ENCODE measurements at places on chromosomes 2 and 18.
A peak's percentile ranks its signal among the peaks of the same experiment; 100 is the strongest.

- no peak for DNase-seq
Observed at GRCh38 chr2:18790509-18791171, 201.3 kb upstream of the NT5C1B start.

- DNase-seq, result no peak
Observed at GRCh38 chr18:7618891-7619442, 51.9 kb downstream of the PTPRM start.

DNA sequence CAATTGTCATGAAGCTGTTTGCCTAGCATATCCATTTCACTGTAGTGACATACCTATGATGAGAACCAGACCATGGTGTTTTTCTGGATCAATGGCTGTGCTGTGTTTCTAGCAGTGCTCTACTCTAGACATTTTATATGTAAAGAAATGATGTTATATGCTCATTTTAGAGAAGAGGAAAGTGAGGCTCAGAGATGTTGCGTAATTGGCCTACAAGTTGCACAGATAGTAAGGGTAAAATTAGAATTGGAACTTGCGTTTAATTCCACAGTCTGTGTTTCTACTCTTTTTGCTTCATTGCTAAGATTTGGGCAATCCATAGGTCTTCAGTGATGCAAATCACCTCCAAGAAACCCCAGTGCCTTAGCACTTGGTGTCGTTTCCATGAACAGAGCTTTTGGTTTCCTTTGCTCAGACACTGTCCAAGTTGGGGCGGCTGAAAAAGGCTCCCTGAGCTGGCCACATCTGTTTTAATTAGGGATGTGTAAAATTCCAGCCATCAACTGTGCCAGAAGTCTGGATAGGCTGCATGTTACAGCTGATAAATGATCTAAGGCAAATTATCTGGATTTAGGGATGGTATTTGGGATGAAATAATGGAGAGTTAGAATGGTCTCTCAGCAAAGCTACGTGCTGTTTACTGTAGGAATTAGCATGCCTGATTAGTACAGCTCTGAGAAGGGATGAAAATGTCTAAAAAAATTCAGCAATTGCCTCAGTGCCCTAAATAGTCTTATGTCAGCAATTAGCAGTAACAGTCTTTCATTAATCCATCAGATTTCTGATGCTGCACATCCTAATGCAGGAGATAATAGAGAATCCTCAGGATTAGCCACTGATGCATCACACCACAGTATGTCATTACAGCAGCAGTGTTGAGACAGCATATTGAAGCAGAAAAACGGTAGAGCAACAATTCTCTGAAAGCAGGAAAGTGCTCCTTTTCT, 65.3 kb downstream of the PTPRM start:
- DNase-seq, result no peak

DNA sequence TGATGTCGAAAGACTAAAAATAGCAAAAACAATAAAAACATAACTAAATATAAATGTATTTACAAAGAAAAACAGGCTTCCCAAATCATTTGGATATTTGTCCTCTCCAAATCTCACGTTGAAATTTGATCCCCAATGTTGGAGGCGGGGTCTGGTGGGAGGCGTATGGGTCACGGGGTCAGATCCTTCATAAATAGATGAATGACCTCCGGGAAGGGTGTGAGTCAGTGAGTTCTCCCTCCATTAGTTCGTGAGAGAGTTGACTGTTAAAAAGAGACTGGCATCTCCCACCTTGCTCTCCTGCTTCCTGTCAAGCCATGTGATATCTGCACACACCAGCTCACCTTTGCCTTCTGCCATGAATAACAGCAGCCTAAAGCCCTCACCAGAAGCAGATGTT, 703.0 kb downstream of the TMEM182 start:
- DNase-seq, result no peak

DNA sequence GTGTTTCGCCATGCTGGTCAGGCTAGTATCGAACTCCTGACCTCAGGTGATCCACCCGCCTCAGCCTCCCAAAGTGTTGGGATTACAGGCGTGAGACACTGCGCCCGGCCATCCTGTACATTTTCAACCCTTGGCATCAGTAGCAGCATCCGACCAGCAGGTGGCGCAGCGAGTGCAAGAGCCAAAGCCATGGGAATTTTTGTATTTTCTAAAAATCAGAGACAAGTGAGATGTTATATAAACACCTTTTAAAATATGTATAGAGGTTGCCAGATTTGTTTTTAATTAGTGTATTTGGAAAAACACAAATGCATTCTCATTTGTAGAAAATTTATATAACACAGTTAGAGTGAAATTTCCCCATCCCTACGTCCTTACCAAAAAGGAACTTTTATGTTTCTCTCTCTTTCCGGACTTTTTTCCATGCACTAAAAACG, 36.8 kb downstream of the MOGAT1 start:
- peak; percentile 58 for DNase-seq

All from stimulated activated CD8-positive, alpha-beta memory T cell treated with anti-CD3 and anti-CD28 coated beads, Interleukin-15, amount 100 ng/mL, for 24 hours (primary cell).